NCI-H1417 treated with DMSO at 0.1 percent for 48 hours (cell line): ENCODE measurements at places on chromosomes 11 and 22.

GRCh38 chr22:44648821-44649565 lies 53.0 kb upstream of the PRR5 start:
- DNase-seq, result no peak

GRCh38 chr11:111408789-111409727 lies 30.0 kb upstream of the POU2AF1 start:
- DNase-seq, result no peak

GRCh38 chr22:27345691-27346090 lies 455.9 kb downstream of the MN1 start:
- DNase-seq, result no peak

GRCh38 chr11:68649851-68650555 lies 34.3 kb upstream of the GAL start:
- DNase-seq, result no peak

GRCh38 chr11:109326781-109327180 lies 95.2 kb upstream of the C11orf87 start:
- DNase-seq, result no peak

DNA sequence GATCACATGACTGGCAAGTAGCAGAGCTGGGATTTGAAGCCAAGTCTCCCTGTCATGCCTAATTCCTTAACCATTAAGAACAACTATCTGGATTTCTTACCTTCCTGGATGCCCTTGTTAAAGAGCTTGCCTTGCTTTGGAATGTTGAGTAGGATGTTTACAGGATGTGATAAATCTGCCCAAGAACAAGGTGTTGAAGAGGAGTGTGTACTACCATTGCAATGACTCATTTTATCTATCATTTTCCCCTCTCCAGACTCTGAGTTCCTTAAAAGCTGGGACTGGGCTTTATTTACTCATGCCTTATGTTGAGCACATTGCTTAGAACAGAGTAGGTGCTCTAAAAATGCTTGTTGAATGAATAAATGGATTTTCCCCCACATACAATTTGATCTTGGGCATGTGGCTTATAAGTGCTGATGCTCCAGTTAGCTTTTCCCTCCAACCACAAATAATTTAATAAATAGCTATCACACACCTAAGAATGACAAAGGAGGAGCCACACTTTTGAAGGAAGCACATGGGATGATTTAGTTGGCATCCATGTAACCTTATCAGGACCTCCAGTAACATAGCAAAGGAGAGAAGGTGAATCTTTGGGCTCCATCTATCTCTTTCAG lies 268.6 kb upstream of the SESN3 start:
- no peak for DNase-seq

DNA sequence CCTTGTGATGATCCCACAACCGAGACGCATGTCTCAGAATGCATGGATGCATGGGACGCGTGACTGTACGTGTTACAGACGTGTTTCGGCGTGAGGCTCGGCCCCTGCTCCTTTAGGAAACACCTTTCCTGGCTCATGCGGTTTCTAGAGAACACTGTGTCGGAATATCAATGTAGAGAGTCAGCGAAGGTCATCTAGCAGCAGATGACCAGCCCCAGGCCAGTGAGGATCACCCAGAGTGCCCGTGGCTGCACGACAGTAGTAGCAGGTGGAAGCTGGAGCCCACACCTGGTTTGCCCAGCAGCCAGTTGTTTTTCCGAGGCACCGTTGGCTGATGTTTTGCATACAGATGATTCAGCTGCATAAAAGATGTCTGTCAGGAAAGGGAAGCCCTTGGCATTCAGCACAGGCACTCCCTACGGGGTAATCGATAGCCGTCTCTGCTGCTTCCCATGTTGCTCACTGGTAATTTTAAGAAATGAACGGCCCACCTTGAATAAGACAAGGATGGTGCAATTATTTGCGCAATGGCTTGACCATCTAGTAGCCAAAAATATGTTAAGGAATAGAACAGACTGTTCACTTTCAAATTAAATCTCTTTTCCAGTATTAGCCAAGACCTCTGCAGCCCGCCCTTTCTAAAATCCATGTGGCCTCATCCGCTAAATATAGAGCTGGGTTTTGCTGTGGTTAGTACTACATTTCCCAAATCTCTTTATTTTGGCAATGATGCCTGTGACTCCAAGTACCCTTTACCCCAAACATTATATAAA lies 1.1 kb upstream of the CLTCL1 start:
- DNase-seq, result no peak

- no peak for DNase-seq
Observed at GRCh38 chr11:45392591-45393091, 106.5 kb upstream of the SYT13 start.

GRCh38 chr11:119421941-119422808 lies 797 bp downstream of the THY1 start:
- no peak for DNase-seq

- peak; percentile 20 for DNase-seq
Observed at GRCh38 chr11:63888170-63889086, 28.5 kb downstream of the RCOR2 start.

GRCh38 chr11:68009391-68010089 lies 587 bp upstream of the ALDH3B1 start:
- DNase-seq, result no peak

GRCh38 chr11:94858012-94858705 lies 90.0 kb downstream of the AMOTL1 start:
- no peak for DNase-seq

GRCh38 chr22:23571486-23571885 lies 8.6 kb downstream of the IGLL1 start:
- no peak for DNase-seq

- no peak for DNase-seq
Observed at GRCh38 chr11:13298765-13299164, 21.2 kb downstream of the BMAL1 start.

DNA sequence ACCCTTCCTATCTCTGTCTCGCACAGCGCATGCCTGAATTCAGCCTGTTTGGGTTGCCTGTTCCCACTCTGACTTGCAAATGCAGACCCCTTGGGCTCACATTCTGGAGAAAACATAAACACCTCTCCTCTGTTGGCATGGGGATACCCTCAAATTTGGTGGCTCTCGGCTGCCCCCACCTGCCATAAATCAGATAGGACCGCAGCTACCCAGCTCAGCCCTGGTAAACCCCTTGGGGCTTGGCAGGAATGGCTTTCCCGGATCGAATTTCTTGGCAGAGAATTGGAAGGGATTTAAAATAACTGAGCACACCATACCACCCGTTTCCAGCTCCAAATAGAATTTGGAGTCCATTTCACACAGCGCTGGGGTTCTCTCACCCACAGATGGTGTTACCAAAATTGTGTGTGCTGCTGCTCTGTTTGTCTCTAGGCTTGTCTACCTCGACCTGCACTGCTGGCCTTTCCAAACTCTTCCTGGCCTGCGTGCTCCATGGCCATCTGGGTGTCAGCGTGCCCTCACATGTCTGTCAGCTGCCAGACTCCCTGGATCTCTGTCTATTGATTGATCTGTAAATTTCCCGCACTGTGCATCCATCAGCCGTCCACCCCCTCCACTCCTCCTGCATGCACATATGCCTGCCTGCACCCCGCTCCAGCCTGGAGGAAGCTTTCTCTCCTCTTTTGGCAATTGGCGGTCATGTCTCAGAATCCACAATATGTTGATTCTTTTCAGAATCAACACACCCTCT lies 134.0 kb downstream of the NTM start:
- DNase-seq, result no peak

- no peak for DNase-seq
Observed at GRCh38 chr11:126669416-126669815, 313.9 kb downstream of the ST3GAL4 start.

DNA sequence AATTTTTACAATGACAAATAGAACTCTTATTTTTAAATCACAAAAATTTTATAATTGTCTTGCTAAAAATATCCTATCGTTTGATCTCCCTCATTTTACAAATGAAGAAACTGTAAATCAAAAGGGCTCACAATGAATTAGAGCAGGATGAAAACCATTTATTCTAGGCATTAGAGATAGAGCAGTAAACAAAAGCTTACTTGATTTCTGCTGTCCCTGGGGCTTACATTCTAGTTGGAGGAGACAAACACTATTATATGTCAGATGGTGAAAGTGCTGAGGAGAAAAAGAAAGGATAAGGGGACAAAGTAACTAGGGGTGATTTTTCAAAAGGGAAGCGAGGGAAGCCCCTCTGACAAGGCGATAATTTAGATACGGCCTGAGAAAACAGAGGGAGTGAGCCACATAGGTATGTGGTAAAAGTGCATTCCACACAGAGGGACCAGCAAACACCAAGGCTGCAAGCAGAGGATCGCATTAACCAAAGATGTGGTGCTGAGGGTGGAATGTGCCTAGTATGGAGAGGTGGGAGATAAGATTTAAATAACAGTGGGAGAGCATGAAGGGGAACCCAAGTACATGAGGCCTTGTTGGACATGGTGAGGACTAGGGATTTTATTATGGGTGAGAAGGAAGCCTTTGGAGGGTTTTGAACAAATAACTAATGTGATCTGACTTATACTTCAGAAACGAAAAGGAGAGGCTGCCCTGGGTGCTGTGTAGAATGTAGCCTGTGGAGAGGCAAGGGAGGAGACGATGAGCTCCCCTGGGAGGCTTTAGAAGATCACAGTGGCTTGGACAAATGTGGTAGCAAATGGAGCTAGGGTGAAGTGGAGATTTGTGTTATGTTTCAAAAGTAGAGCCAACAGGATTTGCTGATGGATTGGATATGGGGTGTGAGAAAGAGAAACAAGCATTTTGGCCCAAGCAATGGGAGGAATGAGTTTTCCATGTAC lies 62.1 kb downstream of the PDHX start:
- DNase-seq, result no peak

DNA sequence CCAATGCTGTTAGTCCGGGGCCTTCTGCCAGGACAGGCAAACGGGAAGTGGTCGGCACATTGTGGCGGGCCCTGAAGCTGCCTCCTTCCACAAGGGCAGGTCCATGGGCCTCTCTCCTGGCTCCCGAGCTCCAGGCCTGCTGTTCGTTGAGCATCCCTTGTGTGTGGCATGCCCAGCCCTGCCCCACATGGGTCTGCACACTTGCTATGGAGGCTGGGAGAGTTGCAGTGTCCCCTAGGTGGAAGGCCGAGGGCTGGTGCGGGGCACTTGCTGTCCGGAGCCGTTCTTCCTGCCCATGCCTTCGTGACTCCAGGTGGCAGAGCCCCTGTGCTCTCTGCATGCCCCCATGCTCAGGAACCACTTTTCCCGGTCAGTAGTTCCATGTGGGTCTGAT lies 26.0 kb upstream of the DGCR8 start:
- DNase-seq, result no peak

DNA sequence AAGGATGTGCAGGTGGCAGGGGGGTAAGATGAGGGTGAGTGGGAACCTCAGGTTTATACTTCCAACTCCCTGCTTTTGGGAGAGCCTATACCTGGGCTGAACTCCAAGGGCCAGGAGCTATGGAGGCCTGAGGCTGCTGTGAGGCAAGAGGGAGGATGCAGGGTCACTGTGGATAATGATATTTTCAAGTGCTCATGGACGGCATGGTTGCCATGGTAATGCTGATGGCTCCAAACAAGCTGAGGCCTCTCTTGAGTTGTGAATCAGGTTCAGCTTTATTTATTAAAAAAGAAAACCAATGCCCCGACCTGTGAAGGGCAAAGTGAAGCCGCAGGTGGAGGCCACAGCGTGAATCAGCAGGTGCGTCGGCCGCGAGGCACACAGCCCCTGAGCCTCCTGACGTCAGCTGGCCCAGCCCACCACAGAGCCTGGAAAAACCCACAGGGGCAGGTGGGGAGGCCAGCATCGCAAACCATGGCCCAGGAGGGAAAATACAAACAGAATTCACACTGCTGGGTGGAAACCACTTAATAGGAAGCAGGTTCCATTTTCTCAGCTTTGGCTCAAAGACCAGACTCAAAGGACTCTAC lies 17.4 kb upstream of the CREB3L1 start:
- DNase-seq, result no peak

DNA sequence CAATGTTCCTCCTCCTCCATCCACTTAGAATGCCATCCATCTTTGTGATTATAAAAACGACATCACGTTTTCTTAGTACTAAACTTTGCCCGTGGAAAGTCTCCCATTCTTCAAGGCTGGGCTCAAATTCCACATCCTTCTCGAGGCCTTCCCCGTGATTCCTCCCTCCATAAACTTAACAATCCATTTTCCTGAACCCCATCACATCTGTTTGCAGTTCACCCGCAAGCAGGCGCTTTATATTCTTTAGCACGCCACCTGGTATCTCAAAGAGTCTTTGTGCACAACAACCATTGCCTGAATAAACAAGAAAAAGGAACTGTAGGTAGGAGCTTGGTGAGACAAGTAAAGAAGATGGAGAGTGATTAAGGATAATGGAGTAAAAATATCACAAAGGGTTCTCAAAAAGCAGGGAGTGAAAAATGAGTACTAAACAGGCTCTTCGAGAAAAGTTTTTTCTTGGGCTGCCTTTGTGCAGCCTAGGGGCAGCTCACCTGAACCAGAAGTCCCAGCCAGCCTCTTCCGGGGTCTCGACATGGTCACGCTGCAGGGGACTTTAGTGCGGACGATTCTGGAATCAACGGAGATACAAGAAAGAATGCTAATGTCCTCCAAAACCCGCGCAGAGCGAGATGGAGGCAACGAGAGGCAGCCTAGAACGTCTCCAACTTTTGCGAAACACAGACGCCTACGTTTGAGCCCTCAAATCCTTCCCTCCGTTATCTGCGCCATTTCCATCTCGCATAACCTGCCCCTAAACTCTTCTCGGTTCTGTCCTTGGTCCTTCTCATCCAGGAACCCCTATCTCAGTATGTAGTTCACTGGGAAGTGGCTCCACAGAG lies 585 bp downstream of the THYN1 start:
- no peak for DNase-seq

GRCh38 chr11:126415128-126415527 lies 59.6 kb downstream of the ST3GAL4 start:
- no peak for DNase-seq

GRCh38 chr22:37184816-37185541 lies 3.1 kb downstream of the C1QTNF6 start:
- DNase-seq, result no peak

GRCh38 chr11:11415901-11416300 lies 62.9 kb upstream of the CSNK2A3 start:
- DNase-seq, result no peak

GRCh38 chr11:2222451-2222850 lies 47.9 kb downstream of the ASCL2 start:
- no peak for DNase-seq

DNA sequence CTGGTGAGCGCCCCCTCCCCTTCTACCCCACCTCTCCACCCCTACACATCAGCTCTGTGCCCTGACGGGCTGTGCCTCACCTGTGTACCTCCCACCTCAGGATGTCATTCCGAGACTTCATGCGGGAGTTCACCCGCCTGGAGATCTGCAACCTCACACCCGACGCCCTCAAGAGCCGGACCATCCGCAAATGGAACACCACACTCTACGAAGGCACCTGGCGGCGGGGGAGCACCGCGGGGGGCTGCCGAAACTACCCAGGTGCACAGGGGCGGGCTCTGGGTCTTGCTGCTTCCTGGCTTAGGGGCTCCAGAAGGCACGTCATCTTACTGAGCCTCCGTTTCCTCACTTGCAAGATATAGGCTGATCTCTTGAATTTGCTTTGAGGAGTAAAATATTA lies 6.8 kb downstream of the CAPN1 start:
- no peak for DNase-seq

GRCh38 chr11:111765984-111766833 lies at the start of gene PPP2R1B:
Gene PPP2R1B, minus strand, starts transcription at chr11:111766389. Its CDS starts 28 bp downstream, at chr11:111766361.
- peak; percentile 74 for DNase-seq

GRCh38 chr11:14700593-14700992 lies 57.0 kb downstream of the PDE3B start:
- no peak for DNase-seq
